ENCODE measurements at places on chromosomes 5 and 9.

GRCh38 chr5:179867476-179867875, 8.9 kb upstream of the MRNIP start:
- no peak for DNase-seq

GRCh38 chr5:116942622-116943021, 368.0 kb upstream of the SEMA6A start:
- no peak for DNase-seq

DNA sequence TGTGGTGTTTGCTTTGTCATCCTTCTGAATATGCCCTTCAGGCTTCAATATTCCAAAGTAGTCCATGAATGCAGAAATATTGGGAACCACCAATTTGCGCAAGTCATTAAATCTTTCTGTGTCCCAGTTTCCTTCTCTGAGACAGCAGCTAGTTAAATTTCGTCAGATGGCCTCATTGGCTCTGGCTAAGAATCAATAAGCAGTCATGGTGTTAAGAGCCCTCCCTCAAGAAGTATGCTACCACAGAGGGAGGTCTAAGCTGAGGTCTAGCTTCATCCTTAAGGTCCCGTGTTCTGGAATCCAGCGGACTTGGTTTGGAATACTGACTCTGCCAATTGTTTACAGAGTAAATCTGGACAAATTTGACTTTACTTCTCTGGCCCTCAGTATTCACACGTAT, 59.1 kb upstream of the C5orf58 start:
- no peak for DNase-seq

DNA sequence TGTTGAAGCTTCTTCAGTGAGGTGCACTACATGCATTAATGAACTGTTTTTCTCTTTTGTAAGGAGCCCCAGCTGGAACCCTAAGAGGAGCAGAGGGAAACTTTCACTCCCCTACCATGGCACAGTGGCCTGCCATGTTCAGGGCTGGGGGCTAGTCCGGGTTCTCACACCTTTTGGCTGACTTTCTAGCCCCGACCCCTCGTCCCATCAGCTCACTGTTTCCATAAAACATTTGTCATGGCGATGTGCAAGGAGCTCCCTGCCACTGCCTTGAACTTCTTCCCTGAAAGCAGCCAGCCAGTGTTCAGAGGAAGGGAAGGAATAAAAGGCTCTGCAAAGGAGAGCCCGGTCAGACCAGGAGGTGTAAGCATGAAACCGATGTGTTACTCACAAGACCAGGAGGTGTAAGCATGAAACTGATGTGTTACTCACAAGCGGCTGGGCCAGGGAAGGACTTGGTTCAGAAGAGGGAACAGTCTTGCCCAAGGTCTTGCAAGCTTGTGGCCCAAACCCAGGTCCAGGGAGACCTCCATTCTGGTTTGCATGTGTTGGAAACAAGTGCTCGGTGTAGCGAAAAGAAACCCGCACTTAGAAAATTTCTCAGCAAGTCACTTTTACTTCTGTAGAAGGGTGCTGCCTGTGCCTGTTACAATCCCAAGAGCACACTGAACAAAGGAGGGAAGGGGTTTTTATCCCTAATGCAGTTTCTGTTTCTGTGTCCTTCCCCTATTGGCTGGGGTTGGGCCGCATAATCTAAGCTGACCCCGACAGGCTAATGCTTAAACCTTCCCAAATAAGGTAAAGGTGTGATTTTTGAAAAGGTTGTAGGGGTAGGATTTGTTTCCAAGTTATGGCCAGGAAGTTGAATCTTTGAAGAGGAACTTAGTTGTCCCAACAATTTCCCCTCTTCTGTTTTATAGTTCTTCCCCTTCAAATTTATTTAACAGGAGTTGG, 3.4 kb upstream of the ABO start:
- no peak for DNase-seq

- DNase-seq: no peak
Observed at GRCh38 chr9:545480-545879, 296.0 kb upstream of the DMRT1 start.

DNA sequence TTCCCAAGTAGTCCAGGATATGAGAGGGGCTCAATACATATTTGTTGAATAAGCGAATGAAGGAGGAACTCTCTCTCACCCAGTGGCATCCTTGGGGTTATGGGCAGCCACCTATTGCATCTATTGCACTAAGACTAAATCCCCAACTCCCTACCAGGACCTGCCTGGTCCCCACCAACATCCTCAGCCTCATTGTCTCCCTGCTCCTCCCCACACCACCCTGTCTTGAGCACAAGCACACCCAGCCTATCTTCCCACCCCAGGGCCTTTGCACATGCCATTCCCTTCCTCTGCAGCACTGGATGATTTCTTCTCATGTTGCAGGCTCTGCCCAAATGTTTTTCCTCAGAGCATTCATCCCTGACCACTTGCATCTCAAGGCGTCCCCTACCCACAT, 133.8 kb downstream of the BARX1 start:
- no peak for DNase-seq

DNA sequence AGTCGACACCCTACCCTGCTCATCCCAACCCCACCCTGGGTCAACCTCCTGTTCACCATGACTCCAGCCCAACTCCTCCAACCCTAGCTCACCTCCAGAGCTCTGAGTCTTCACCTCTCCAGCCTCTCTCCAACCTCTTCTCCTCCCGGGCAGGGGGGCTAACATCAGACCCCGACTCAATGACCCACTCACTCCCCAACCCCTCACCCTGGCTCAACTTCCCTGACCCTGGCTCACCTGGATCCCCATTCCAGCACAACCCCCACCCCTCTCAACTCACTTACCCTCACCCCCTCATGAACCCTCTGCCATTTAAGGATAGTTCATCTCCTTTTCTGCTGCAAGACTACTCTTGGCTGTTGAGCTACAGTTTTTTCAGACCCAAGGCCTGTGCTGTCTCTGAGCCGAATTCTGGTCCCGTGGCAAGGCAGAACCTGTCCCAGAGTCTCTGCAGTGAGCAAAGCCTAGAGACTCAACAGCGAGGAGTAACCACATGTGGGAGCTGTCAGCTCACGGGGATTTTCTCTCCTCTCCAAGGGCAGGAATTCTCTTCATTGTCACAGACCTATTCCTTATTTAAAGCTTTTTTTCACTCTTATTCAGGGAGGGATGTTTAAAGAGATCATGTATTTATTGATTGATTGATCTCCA, 29.8 kb downstream of the ANKRD33B start:
- DNase-seq: no peak

- DNase-seq: no peak
Observed at GRCh38 chr5:177445052-177445916, 1.3 kb upstream of the PRR7 start.

- no peak for DNase-seq
Observed at GRCh38 chr5:65065001-65065511, 296.3 kb downstream of the CWC27 start.

DNA sequence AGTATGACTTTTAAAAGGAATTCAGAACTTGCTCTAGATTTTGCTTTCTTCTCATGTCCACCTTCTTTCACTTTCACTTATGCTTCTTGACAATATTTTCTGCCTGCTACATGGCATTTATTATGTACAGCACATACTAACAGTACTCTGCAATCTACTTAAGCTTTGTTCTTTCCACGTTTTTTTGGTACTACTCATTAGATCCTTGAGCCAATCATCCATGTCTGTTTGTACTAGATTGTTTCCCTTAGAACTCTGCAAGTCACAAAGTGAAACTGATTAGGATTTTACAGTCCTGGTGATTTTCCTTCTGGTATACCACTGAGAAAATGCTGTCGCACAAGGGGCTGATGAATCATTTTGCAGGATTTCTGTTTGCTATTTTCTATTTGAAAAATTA, 78.3 kb downstream of the PARP8 start:
- DNase-seq: no peak

DNA sequence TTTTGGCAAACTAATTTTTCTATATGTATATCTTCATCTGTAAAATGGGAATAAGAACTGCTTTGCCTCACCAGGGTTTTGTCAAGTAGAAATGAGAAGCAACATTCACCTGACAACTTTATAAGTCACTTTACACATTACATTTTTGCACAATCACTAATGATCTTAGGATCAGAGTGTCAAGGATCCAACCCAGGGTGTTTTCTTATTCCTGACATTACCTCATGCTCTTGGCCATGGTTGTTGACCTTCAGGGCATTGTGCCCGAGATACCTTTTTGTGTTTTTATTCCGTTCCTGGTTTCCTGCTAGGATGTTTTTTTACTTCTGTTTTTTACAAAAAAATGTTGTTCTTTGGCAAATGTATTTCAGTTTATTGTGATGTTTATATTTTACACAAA, 22.2 kb upstream of the RASA1 start:
- DNase-seq: no peak

GRCh38 chr9:15430920-15431844, 8.5 kb downstream of the SNAPC3 start:
- no peak for DNase-seq

GRCh38 chr9:18071651-18072060, 402.3 kb upstream of the ADAMTSL1 start:
- no peak for DNase-seq

GRCh38 chr9:86328156-86328555, 26.1 kb downstream of the TUT7 start:
- no peak for DNase-seq

DNA sequence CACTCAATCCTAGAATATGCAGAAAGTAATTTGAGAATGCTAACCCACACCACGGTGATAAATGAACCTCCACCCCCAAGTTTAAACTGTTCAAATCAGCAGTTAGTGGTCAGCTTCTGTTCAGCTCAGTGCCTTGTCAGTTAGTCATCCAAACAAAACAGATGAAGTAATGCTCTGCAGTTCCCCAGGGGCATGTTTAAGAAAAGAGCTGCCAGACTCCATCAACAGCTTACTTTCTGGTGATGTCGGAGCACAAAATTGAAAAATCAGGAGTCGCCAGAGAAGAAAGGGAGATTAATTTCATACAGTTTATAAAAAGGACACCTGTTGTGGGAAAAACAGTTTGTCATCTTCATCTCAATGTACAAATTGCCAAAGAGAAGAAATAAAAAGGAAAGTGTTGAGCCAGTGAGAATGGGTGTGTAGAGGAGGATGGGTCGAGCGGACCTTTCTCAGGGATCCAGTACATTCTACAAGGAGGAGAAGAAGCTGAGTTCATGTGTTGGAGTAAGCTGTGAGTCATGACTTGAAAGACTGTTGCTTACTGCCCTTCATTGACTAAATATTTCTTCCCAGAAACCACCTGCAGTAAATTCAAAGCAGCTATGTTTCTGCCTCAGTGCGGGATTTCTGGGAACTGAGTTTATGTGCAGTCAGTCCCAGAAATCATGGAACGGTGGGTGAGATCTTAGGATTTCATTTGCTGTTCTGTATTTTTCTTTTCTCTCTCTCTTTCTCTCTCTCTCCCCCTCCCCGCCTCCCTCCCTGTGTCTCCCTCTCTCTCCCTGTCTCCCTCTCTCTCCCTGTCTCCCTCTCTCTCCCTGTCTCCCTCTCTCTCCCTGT, 13.7 kb downstream of the TRIO start:
- DNase-seq: no peak

GRCh38 chr5:102719886-102720285, 35.2 kb upstream of the PAM start:
- no peak for DNase-seq

GRCh38 chr5:54832858-54833257, 152.5 kb downstream of the ESM1 start:
- no peak for DNase-seq

DNA sequence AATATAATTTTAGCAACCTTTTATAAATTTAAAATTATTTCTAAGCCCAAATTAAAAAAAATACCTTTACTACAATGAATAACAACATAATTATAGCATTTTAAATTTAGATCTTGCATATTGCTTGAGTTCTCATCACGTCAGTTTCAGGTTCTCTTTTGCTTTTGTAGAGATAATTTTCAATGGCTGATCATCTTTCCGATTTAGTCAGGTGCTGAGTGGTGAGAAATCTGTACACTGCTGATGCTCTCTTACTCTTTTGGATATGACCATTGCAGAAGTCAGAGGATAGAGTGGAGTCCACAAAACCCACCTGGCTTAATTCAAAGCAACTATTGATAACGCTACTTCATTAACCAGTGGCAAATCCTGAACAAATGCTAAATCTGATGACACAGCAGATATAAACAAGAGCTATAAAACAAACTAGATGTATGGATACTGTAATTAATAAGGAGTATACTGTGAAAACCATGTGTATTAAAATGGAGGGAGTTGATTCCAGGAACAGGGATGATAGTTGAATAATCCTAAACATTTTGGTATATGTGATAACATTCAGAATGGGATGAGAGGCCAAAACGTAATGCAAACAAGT, 394.8 kb downstream of the CSNK1G3 start:
- DNase-seq: no peak

DNA sequence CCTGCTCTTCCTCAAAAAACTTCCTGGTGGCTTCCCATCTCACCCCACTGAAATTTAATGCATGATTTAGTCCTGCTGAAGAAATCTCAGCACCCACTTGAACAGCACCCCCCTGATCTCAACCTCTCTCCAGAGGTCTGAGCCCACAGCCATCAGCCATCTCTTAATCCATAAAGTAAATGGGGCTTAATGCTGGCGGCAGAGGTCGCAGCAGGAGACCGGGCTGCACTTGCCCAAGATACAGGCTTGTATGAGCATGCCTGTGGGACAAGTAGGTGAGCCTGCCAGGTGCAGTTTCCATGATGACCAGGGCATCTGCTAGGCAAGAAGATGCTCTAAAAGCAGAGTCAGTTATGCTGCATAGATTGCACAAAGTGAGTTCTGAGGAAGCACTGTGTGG, 52.4 kb upstream of the CTXN3 start:
- DNase-seq: no peak

DNA sequence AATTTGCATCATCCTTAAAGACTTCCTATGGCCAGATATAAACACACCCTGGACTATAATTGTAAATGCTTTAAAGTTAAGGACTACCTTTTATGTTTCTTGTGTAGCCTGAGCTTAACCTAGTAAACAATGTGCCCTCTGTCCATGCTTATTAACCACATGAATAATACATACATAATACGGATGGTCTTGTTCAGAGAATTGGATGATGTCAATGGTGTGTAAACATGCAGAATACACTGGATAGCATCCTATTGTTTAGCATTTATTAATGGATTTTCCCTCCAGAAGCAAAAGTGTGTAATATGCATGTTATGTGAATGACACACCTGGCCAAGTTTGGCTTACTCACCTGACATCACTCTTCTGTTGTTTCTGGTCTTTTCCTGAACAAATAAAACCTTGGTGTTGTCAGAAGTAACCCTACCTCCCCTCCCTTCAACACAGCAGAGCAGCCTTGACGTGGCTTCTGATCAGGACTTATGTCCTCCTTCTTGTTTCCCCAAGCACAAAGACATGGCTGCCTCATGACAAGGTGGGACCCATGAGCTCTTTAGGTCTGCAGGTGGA, 517.9 kb downstream of the MTRR start:
- DNase-seq: no peak

- no peak for DNase-seq
Observed at GRCh38 chr9:23822261-23823169, 3.5 kb downstream of the ELAVL2 start.

DNA sequence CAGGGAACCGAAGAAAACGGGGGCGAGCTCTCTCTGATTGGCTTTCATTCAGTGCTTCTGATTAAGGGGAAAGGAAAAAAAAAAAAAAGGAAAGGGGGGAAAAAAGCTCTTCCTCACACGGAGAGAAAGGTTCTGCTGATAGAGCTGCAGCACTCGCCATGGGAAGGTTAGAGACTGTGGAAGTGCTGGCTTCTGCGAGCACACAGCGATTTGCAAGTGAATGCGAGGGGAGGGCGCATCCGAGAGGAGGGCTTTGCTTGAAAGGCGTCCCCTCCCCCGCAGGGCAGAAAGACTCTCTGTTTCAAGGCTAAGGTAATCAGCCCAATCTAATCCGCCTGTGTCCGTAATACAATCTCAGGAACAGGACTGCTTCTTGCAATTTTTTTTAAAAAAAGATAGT, at the start of gene CDH10:
TSS of gene CDH10 (minus strand) at position 218 of the 400 bp plus-strand sequence. CDS start 51,488 bp downstream, outside the sequence.
- no peak for DNase-seq

- DNase-seq: no peak
Observed at GRCh38 chr5:16140417-16140816, 39.2 kb downstream of the MARCHF11 start.

- DNase-seq: no peak
Observed at GRCh38 chr9:119844431-119844830, 475.2 kb upstream of the BRINP1 start.

Measured in stimulated activated CD8-positive, alpha-beta memory T cell treated with anti-CD3 and anti-CD28 coated beads, Interleukin-4, amount 100 ng/mL, for 1 hour (primary cell).